ENCODE measurements at places on chromosomes 11 and 22.

- no peak for DNase-seq
Measured at GRCh38 chr11:43223026-43223425, 88.8 kb upstream of the API5 start.

- DNase-seq: no peak
Measured at GRCh38 chr11:134367781-134368180, 36.0 kb downstream of the GLB1L2 start.

DNA sequence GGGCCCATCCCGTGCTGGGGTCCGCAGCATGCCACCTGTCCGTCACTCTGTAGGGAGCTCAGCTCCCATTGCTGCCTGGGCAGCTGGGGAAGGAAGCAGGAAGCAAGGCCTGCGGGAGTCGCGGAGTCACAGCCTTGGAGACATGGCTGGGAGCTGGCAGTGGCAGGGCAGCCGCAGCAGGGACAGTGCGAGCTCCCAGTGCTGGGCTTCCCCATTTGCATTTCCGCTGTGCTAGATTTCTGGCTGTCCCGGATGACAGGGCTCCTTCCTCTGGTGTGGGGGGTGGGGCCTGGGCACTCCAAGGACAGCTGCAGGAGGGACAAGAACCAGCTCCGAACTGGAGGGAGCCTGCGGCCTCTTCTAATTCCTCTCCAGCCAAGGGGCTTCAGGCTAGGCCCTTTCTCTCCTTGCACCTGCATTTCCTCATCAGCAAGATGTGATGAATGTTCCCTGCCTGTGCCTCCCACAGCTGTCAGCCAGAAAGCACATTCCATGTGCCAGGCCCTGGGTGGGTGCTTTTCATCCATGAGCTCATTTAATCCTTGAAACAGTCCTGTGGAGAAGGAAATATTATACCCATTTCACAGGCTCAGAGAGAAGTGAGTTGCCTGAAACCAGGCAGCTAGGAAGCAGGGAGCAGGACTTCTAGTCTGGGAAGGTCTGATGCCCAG, 48.0 kb downstream of the MYO7A start:
- DNase-seq: peak; percentile 26

DNA sequence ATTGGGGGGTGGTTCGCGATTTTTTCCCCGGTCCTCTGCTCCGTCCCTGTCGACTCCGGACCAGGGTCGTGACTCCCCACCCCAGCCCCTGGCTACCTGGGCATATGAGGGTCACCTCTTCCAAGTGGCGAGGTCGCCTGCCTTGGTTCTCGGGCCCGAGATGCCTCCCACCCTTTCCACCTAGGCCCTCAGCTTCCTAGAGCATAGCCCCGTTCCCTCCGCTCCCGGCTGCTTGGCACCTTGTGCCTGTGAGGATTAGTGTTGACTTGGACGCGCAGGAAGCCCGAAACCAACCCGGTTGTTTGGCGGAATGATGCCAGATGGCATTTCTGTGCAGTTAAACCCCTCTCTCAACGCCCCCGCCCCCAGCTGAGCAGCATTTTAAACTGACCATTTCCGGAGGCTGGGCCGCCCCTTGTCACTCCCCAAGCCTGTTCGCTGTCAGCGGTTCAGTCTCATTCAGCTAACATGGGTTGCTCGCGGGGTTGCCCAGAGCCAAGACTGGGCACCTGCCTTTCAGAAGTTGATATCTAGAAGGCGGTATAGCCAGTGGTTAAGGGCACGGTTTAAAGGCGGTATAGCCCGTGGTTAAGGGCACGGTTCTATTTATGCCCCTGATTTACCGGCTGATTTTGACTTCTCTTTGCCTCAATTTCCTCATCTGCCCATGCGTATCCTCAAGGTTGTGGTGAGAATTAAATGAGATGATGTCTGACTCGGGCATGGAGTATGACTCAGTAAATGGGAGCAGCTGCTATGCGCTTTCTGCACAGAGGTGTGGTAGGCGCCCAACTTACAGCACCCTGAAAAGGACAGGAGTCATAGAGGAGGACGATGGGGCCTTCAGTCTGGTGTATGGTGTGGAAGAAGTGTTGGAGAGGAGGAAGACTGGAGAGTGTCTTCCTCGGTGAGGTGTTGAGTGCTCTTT, 639 bp downstream of the INCENP start:
- peak; percentile 18 for DNase-seq

Data from germinal center (tissue), 1 donor.